ENCODE measurements at places on chromosomes 7 and 10.
A peak's percentile ranks its signal among the peaks of the same experiment; 100 is the strongest.

GRCh38 chr10:113153493-113154102, 203.6 kb downstream of the TCF7L2 start:
- no peak for DNase-seq

- no peak for DNase-seq
Measured at GRCh38 chr7:139192014-139192706, 38.9 kb upstream of the UBN2 start.

DNA sequence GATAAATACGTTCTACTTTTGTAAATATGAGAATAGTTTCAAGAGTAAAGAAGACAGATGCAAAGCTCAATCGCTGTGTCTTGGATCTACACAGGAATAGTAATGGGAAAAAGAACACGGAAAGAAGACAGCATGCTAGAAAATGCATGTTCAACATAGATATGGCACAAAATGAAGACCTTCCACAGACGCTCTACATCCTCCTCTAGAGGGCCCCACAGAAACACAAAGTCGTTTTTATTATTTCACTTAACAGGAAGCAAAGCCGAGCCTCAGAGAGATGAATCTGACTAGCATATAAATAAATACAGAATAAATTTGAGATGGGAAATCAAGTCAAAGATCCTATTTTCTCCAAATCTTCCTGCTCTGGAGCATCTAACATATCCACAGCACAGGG, 292.6 kb downstream of the PARD3 start:
- DNase-seq: no peak

DNA sequence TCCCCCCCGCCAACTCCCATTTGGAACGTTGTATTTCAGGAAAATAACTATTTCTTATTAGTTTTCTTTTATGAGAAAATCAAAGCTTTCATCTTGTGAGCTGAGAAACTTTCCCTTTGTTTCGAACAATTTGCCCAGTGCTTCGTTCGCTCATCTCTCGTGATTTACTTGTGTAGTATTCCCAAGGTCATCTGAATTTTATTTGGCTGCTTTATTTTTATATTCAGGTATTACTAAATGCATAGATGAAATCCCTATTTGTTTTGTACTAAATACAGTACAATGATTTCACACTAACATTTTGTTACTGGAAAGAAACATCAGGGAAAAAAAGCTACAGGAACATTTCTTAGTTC, 12.0 kb upstream of the EBLN1 start:
- DNase-seq: no peak

DNA sequence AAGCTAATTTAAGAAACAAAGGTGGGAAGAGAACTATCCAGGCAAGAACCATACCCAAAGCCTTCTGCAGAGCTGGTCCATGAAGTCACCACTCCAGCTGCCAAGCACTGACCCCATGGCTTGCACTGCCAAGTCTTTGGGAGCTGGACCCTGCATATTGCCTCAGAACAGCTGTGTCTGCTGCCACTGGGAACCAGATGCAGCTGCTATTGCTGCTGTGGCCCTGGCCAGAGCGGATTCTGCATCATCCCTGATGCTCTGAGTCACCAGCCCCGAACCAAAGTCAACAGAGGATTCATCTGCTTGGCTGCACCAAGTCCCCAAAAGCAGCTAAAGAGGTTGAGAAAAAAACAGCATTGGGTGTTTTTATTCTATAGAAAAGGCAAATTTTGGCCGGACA, 39.2 kb upstream of the GSAP start:
- peak; percentile 69 for DNase-seq

GRCh38 chr7:21358648-21359047, 69.2 kb upstream of the SP4 start:
- no peak for DNase-seq

DNA sequence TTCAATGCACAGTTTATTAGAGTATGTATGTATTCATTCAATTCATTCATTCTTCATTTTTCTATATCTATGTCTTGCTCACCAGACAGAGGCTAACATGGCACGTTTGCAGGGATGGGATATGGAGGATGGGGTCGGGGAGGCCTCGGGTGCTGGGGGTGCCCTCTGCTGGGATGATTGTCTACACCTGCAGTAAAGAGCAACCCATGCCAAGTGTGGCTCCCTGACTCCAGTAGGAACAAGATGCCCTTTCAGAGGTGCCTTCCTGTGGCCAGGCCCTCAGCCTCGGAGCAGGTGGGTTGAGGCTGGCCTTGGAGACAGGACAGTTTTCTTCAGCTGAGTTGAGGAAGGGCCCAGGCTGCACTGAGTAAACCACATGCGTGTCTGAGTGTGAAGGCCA, 157.2 kb downstream of the SH2D4B start:
- no peak for DNase-seq

DNA sequence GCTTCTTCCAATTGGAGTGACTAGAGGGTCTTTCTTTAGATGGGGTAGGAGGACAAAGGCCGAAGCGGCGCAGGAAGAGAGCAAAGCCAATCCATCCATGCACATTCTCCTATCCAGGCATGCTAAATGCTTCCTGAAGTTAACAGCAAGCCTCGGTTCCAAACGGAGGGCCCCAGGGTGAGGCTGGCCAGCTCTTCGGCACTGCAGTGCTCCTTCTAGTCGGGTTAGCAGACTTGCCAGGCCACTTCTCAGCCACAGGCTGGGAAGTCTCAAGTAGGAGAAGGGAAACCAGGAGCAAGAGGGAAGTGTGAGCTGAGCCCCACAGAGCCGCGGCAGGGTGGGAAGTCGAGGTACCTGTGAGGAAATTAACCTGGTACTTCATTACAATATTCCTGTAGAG, 253.8 kb upstream of the INHBA start:
- no peak for DNase-seq

GRCh38 chr7:73426016-73426415, 7.6 kb upstream of the FZD9 start:
- DNase-seq: no peak

- no peak for DNase-seq
Measured at GRCh38 chr7:30974605-30975255, 11.0 kb downstream of the GHRHR start.

DNA sequence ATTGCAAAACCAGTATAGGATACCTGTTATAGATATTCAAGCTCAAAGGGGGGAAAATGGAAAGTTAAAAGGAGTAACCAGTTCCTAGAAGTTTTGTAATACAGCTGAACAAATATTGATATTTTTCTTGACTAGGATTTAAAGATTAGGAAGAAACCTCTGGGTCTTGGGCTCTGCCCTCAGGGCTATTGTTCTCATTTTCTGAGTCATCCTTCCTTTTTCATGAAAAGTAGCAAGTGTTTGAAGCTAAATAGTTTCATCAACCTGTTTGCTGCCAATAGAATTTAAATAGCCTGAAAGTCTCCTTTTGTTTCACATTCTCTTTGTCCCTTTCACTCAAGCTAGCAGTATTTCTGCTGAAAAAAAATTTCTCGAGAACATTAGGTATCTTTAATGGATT, 1061.1 kb upstream of the GHITM start:
- DNase-seq: no peak

- no peak for DNase-seq
Measured at GRCh38 chr10:33142295-33142694, 184.3 kb upstream of the ITGB1 start.

GRCh38 chr7:141276031-141276430, 202.2 kb downstream of the TMEM178B start:
- DNase-seq: no peak
